Retinal pigment epithelial cell (primary cell): ENCODE measurements at places on chromosomes 4 and X.

DNA sequence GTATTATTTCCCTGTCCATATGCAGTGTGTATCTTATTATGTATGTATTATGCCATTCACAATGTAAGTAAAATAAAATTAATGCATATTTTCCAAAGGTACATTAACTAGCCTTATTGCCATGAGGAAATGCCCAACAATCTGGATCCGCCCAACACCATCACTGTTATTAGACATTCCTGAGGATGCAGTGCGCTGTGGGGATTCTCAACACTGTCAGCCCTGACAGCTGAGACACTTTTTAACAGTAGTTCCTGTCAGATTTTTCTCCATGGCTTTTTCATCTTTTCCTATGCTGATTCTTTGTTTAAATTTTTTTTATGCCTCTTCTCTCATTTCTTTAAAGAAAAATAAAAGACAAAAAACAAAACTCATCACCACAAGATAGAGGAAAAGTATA lies 1632.9 kb upstream of the PABPC4L start:
- no peak for DNase-seq

DNA sequence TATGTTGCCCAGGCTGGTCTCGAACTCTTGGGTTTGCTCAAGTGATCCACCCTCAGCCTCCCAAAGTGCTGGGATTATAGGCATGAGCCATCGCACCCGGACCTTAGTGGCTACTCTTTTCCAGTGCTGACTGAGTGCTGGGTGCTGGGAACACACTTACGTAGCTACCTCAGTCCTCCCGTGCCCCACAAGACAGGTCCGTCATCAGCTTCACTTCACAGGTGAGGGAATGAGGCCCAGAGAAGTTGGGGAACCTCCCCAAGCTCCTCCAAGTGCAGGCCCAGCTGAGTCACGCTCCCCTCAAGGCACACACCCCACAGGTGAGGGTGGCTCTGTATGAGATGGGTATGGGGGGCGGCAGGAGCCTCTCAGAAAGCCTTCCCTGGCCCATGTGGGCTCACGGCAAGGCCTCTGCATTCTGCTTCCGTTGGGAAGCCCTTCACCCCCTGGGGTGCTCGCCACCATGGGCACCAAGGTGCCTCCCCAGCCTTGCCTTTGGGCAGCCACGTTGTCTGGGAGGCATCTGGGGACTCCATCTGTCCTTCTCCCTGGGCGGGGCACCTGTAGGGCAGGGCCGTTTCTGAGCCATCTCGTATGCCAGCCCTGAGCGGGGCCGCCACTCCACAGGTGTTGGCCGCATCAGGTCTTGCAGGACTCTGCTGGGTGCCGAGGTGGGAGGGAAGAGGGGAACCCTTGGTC lies 28.4 kb downstream of the NSG1 start:
- DNase-seq = no peak

- no peak for DNase-seq
Observed at GRCh38 chr4:106628586-106629267, 260.1 kb upstream of the GIMD1 start.

GRCh38 chrX:41180194-41180908 lies 95.1 kb downstream of the USP9X start:
- peak; percentile 26 for DNase-seq

GRCh38 chr4:94416335-94416734 lies 35.4 kb upstream of the PDLIM5 start:
- DNase-seq = no peak

DNA sequence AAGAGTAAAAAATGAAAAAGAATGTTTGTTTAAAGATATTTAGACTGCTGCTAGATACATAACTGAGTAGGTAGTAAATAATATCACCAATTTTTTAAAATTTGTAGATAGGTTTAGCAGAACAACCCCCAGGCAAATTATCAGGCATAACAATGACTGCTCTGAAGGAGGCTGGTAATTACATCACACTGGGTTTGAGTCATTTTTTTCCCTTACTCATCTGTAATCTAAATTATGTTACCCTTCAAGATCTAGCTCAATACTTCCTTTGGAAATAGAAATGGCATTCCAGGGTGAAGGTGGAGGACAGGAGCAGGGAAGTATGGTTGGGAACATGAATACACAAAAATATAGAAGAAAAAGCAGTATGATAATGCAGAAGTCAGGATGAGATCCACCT lies 431.6 kb upstream of the MAOA start:
- DNase-seq = no peak

DNA sequence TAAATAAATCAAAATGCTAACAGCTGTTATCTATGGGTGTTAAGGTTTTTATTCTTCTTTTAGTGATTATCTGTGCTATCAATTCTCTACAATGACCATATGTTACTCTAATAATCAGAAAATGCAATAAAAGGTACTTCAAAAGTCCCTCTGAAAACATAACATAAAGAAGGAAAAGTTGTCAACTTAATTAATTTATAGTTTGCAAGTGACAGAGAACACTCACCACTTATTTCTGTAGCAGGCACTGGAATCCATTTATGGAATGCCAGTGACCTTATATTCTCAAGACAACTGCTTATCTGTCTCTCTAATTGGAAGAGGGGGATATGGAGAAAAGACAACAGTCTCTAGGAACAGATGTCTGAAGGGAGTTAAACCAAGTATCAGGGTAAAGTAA lies 25.6 kb upstream of the PLS3 start:
- DNase-seq = no peak

GRCh38 chr4:186810613-186811150 lies 87.0 kb upstream of the FAT1 start:
- DNase-seq = no peak

- DNase-seq = no peak
Observed at GRCh38 chrX:91079342-91080114, 355.1 kb upstream of the PABPC5 start.

GRCh38 chrX:143664302-143664701 lies 28.4 kb upstream of the SLITRK4 start:
- DNase-seq = no peak

- no peak for DNase-seq
Observed at GRCh38 chrX:148538582-148538981, 38.2 kb downstream of the AFF2 start.
